ENCODE measurements at places on chromosomes 3 and 15.
A peak's percentile ranks its signal among the peaks of the same experiment; 100 is the strongest.

- peak; percentile 75 for DNase-seq
These were observed at the start of gene GOLGA8B for GRCh38 chr15:34583399-34584329. Gene GOLGA8B (minus strand): TSS chr15:34583651. CDS start chr15:34535912, 47,739 bp downstream.

- no peak for DNase-seq
These were observed 46.0 kb downstream of the PPCDC start for GRCh38 chr15:75069301-75069925.

GRCh38 chr15:32636410-32636809 lies 5.1 kb upstream of the SCG5 start:
- no peak for DNase-seq

GRCh38 chr15:51758645-51759044 lies 7.2 kb downstream of the TMOD2 start:
- DNase-seq: no peak

- no peak for DNase-seq
These were observed 2.2 kb upstream of the UBA3 start for GRCh38 chr3:69082361-69082760.

- DNase-seq: no peak
These were observed 33.1 kb upstream of the POLG start for GRCh38 chr15:89367485-89368451.

DNA sequence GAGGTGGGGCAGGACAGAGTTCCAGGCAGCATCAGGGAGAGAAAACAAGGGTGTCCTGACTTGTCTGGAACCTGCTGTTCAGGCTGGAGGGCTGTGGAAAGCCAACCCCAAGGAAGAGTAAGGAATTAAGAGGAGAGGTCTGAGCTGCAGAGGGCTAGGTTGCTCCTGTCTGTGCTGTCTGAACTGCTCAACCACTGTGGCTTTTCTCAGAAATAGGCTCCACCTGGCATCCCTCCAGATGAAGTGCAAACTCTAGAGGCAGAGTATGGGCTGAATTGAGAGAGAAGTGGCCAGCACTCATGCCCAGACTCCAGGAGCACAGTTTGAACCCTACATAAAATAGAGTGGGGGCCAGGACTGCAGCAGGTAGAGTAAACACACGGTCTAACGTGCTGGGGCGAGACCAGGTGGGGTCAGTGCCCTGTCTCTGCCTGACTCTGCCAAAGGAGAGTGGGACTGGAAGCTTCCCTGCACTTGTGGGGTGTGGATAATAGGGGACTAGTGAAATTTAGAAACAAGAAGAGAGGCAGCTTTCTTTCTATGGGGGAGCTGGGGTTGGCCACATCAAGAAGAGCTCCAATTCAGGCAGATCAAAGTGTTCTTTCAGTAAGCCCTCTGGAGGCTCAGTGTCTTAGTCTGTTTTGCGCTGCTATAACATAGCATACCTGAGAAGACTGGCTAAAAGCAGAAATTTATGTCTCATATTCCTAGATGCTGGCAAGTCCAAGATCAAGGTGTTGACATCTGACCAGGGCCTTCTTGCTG lies 28.0 kb upstream of the MNS1 start:
- no peak for DNase-seq

- no peak for DNase-seq
These were observed 34.3 kb downstream of the DUT start for GRCh38 chr15:48365575-48365974.

GRCh38 chr3:30418443-30418842 lies 188.0 kb upstream of the TGFBR2 start:
- no peak for DNase-seq

DNA sequence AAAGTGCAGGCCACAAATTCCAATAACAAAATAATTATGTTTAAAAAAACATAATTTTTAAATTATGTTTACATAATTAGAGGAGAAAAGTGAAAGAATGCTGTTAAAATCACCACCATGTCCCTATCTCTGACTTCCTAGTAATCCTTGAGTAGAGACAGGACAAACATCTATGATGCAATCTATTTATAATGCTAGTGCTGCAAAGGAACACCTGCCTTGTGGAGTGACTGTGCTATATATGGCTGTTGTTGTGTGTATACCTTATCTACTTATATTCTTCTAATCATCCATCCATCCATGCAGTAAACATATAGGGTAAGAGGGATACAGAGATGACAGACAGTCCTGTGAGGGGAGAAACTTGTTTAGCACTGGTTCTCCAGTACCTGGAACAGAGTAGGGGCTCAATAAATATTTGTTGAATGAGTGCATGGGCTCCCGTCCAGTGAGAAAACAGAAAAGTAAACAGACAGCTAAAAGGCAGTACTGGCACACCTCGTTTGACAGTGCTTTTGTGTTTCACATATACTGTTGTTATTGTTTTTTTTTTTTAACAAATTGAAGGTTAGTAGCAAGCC lies 229.3 kb upstream of the UBE2E1 start:
- no peak for DNase-seq

- DNase-seq: no peak
These were observed 66.5 kb upstream of the MAP4 start for GRCh38 chr3:48082580-48083184.

GRCh38 chr3:63931290-63931689 lies 19.1 kb upstream of the SCAANT1 start:
- DNase-seq: no peak

- no peak for DNase-seq
These were observed 53.1 kb upstream of the ADAMTS17 start for GRCh38 chr15:100394736-100395440.

- no peak for DNase-seq
These were observed 10.4 kb downstream of the TSPAN3 start for GRCh38 chr15:77060546-77060945.

DNA sequence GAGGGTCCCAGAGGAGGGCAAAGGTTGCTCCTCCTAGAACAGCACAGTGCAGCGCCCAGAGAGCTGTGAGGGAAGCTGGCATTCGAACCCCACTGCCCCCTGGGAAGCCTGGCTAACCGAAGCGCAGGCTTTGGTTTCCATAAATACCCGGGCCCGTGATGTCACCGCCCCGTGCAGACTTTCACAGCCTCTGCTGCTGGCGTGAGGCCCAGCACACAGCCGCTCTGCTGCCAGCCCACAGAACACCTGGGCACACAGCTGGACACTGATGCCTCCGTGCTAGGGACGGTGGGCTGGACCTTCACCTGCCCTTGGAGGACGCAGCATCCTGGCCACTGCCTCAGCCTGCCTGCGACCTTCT lies 1.0 kb downstream of the IQSEC1 start:
- DNase-seq: no peak

DNA sequence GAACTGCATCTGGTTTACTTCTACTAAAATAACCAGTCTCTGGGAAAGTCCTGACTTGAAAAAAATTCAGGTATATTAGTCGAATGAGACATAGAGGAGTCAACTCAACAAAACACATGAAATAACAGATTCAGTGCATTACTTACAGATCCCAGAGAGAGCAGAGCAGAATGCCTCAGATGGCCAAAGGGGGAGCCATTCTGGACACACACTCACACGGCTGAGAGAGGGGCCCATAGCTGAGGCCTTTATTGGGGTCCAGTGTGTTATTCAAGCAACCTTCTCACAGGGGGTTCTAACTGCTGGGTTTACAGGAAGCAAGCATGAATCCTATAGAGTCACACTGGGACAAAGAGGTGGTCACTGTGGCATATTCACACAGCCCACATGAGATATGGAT lies 135.1 kb upstream of the SNRPN start:
- no peak for DNase-seq

GRCh38 chr3:132183811-132184210 lies 133.4 kb upstream of the ACP3 start:
- no peak for DNase-seq

- DNase-seq: no peak
These were observed 53.2 kb upstream of the MCF2L2 start for GRCh38 chr3:183481582-183481981.

GRCh38 chr3:41178576-41178975 lies 20.7 kb upstream of the CTNNB1 start:
- DNase-seq: no peak
